BE2C (cell line): ENCODE measurements at places on chromosomes 3 and 15.

GRCh38 chr3:24359645-24360462 is 134.8 kb downstream of the THRB start:
- DNase-seq, result no peak

DNA sequence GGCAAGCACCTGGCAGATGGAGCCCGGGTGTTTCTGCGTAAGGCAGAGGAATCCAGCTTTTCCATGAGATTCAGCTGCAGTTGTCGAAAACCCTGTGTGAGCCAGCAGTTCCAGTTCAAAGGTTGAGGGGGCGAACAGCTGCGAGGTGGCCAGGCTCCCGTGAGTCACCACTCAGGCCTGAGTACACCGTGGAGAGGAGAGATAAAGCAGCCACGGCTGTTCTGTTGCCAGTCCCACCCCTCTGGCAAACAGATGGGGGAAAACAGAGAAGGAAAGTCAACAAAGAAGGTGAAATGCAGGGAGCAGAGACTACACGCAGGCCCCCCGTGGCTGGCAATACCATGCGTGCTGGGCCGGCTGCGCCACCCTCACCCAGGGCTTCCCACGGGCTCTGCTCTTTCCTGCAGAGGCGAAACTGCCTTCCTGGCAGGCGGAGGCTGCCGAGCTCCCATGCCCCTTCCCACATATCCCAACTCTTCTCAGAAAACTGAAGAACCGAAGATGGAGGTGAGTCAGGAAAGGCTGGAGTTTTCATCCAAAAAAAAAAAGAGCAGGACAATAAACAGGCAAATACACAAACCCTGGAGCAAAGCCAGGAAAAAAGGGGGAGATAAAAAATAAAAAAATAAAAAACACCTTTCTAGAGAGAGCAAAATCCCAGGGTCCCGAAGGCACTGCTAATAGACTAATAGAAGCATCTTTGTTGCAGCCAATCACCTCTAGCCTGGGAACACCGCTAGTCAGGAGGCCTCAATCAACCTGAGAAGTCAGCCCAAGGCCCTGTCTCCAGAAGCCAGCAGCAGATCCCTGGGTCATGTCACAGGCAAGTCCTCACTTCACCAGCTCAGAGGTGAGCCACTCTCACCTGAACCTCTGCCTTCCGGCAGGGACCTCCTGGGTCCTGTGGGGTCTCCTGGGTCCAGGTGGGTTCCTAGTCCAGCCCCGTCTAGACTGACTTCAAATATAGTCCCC is 37.7 kb downstream of the FAM174B start:
- DNase-seq, result peak; percentile 86

DNA sequence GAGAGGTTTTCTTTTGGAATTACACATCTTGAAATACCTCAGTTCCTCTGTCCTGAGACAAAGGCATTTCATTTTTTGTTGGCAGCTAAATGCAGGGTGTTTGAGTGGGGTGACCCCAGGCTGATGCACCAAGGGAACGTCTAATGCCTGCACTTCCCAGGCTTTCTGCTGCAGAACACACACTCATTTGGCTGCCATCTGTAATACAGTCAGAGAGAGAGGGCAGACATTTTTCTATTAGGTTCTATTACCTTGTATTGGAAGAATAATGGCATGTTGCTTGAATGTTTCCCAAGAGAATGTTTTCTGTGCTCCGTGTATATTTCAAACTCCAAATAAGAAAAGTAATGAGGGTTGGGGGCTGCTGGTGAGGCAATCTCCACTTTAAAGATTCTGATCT is 87.1 kb downstream of the PTPRG start:
- DNase-seq, result no peak

- no peak for DNase-seq
Observed at GRCh38 chr3:103218146-103218545, 783.3 kb downstream of the ZPLD1 start.

GRCh38 chr3:104291437-104291851 is 1075.3 kb upstream of the ALCAM start:
- no peak for DNase-seq

GRCh38 chr15:59266028-59266427 is 59.4 kb downstream of the LDHAL6B start:
- DNase-seq, result no peak

DNA sequence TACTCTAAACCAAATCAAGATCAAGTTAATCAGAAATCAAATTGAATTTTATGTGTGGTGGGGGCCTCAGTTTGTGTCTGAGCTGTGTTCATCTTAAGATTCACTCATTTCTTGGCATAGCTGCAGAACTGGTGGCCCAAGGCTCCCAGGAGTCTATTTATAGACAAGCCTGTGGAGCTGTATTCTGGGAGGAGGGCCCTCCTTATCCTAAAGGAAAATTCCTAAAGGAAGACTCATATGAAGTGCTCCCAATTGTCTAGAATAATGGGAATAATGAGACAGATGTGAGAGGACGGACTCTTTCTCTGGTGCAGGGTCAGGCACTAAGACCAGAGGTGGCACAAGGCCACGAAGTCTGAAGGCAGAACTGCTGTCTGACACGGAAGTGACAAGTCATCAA is 38.9 kb downstream of the C3orf85 start:
- DNase-seq, result no peak

DNA sequence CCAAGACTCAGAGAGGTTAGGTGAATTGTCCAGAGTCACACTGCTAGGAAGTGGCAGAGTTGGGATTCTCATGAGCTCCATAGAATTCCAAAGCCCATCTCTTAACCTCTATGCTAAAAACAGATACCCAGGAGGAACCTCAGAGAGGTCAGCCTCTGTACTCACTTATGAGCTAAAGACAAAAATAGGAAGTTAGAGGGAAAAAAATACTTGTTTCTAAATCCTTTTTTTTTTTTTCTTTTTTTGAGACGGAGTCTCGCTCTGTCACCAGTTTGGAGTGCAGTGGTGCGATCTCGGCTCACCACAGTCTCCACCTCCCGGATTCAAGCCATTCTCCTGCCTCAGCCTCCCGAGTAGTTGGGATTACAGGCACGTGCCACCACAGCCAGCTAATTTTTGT is 31.4 kb downstream of the FSD2 start:
- no peak for DNase-seq

DNA sequence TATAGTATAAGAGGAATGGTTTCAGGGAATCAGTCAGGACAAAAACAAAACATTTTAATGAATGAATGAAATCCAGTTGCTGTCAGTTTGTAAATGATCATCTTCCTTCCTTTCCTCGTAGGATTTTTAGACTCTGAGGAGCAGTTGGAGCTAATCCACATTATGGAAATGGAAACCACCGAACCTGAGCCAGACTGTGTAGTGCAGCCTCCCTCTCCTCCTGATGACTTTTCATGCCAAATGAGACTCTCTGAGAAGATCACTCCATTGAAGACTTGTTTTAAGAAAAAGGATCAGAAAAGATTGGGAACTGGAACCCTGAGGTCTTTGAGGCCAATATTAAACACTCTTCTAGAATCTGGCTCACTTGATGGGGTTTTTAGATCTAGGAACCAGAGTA is 3.1 kb downstream of the TIPARP start:
- no peak for DNase-seq

DNA sequence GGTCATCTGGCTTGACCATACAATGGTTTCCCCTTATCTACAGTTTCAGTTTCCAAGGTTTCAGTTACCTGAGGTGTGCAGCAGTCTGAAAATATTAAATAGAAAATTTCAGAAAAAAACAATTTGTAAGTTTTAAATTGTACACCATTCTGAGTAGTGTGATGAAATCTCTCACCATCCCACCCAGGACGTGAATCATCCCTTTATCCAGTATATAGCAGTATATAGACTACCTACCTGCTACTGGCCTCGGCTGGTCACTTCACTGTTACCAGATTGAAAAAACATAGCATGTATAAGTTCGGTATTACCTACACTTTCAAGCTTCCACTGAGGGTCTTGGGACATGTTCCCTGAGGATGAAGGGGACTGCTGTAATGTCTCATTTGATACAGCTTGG is 12.0 kb downstream of the ARIH1 start:
- no peak for DNase-seq

DNA sequence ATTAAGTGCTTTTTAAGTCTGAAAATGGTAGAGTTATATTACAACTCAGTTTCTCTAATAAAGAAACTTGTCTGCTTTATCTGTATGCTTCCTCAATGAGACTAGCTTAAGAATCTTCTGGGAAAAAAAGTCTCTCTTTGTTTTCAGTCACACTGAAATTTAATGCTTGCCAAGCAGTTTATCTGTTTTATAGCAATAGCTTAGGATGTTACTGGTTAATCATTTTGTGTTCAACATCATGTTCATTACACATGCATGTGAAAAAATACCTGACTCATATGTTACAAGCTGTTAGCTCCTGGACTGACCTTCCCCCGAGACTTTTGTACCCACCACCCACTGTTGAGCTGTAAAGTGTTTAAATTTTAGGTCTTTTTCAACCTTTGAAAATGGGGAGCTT is 706.2 kb upstream of the CBLB start:
- DNase-seq, result no peak

DNA sequence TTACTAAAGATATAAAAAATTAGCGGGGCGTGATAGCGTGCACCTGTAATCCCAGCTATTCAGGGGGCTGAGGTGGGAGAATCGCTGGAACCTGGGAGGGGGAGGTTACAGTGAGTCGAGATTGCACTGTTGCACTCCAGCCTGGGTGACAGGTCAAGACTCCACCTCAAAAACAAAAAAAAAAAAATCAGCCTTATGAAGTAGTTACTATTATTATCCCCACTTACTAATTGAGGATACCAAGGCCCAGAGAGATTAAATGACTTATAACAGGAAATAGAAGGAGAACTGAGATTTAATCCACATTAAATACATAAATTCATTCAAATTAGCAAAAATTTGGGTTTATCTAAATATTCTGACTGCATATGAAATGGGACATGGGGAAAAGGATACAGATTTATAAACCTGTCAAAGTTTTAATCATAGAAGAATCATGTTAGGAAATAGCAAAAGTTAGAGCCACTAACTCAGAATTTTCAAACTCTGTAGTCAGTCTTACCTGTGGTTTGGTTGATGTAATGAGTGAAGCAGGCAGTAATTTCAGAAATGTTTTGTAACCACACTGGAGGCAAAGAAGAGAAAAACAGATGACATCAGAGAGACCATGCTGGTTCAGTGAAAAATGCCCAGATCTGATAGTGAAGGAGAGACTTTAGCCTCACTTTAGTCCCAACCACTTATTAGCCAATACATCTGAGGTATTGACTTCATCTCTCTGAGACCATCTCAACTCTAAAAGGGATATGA is 25.0 kb upstream of the ACAP2 start:
- DNase-seq, result no peak

DNA sequence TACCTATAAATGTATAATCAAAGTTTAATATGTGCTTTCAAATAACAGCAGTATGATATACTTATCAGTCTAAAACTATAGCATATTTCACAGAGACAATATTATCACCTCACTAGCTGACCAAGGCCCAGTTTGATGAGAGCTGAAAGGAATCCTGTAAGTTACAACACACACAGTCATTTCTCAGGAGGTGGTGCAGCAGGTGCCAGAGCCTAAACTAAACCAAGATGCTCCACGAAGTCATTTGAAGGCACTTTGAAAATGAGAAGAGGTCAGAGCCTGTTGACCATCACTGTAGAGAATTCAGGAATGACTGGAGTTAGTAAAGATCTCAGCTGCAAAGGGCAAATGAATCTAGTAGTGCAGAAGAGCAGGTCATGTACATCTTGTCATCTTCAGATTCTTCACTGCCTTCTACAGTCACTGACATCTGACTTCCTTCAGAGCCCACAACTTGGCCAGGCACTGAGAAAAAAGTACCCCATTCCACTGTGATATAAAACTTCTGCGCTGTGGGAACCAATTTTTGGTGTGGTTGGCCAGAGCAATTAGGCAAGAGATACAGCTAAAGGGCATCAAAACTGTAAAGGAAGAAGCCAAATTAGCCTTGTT is 7.9 kb downstream of the GBE1 start:
- DNase-seq, result no peak

DNA sequence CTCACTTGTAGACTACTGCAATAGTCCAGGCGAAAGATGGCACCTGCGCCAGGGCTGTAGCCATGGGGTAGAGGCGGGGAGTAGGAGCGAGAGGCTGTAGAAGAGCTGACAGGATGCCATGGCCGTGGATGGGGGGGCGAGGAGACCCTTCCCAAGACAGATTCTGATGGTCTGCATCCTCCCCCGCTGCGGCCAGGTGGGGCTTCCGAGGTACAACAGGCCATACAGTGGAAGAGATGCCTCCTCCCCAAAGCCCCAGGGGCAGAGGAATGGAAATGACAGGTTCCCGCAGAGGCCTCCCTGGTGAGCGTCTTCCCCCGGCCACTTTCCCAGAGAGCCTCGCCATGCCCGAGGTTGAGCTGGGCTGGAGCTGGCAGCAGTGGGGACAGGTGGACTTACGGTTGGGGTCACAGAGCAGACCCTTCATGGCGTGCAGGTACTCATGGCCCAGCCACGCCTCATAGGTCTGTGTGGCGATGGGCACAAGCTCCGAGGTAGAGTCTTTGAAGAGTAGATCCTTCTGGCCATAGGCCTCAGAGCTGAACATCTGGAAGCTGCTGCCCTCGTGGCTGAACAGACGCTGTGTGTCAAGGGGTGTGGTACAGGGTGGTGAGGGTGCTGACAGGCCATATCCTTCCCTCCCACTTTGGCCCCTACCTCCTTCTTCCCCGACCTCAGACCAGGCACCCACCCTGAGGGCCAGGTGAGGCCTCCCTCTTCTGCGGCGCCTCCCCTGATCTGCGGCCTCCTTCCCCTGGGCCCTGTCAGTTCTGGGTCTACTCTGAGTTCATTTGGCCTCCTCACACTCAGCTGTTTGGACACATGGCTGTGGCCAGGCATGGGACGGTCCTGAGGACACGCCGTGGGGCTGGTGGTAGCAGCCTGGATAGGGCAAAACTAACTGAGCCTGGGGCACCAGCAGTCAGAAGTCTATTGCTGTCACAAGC is 13.6 kb downstream of the MELTF start:
- no peak for DNase-seq

DNA sequence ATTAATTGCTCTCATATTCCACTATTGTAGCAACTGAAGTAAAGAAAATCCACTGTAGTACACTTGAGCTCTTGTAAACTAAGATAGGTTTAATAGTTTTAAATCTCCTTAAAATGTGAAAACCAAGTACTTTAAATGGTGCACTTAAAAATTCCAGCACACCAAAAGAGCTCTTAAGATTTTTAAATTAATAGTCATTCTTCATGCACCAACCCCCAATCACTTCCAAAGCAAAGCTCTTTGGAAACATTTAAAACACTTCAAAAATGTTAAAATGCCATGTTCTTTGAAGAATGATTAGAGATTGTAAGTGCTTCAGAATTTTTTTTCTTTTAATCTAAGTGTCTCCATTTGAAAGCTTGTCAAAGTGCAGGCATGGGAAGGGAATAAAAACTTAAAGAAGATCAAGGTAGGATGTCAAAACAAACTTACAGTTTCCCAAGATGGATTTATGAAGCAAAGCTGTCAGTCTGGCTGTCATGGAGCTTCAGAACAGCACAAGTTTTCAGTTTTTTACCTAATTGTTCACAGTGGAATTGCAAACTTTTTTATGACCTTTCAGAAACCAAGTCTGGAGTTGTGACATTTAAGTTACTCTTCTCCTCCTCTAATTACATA is 84.3 kb downstream of the ARPP21 start:
- DNase-seq, result no peak
